ENCODE measurements at places on chromosomes 7 and 10. TPM values are rescaled to one million over a fixed set of nuclear protein-coding genes. Genes with fewer than 3 reads are reported as not detected.

DNA sequence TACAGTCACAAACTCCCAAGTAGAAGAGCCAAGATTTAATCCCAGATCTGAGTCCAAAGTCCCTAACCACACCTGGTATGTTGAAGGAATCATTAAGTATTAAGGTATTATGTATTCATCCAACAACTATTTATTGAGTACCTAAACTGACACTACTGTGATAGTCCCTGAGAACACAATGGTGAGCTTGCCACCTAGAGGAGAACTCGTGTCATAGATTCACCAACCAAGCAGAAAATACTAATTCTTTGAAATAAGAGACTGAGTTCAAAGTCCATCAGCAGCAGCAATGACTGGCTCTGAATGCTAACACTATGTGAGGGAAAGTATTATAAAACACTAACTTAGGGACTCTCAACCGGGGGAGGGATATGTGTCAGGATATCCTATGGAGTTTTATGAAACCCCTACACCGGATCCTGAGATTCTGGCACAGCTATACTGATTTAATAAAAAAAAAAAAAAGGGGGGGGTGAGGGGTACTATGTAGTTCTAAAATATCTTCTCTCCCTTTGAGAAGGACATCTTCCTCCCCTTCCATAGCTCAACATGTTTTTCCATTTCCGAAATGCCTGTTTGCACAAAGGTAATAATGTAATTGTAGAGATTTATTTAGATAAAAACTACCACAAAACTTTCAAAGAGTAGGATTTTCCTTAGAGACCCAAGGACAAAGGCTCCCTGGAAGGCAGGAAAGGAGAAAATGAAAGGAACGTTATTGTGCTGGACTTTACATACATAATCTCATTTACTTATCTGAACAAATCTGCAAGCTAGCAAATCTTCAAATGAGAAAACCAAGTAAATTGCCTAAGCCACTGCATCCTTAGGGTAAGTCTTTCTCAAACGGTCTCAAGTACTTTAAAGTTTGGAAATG is 1.6 kb downstream of the NCOA4 start:
- H3K36me3 ChIP-seq: no peaks in the 10 kb centered on the region
- peak overlapping the region; percentile 70 for H3K4me3 ChIP-seq
- H3K4me1 ChIP-seq: peaks cover 25% of the 10 kb centered on the region
- DNase-seq: no peak

GRCh38 chr7:92402920-92403759 is 44.1 kb upstream of the GATAD1 start:
- H3K4me1 ChIP-seq: no peaks in the 10 kb centered on the region
- H3K4me3 ChIP-seq: no peak overlapping the region

GRCh38 chr7:108046952-108047506 is 44.1 kb upstream of the LAMB1 start:
- no peak overlapping the region for H3K4me3 ChIP-seq
- H3K27me3 ChIP-seq: no peaks in the 10 kb centered on the region
- no peaks in the 10 kb centered on the region for H3K4me1 ChIP-seq
- H3K27ac ChIP-seq: no peak overlapping the region
- H3K36me3 ChIP-seq: no peaks in the 10 kb centered on the region

Gene LRIT1
- not detected for total RNA-seq

Gene PLXNA4
- total RNA-seq: 27.1 TPM

Gene ADAMTS14
- total RNA-seq: 0.32 TPM

DNA sequence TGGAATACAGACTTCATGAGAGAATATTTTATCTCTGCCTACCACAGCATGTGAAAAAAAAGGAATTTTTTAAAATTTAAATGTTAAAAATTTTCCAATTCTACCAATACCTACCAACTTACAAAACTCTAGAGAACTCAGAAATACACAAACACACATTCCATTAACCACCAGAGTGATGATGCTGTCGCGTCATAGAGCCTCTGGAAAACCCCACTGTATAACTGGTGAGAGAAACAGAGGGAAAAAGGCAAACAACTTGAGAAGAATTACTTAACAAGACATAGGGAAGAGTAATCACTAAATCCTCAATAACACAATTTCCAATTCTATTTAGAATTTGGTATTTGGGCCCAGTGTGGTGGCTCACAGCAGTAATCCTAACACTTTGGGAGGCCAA is 6.2 kb upstream of the SPOCK2 start:
- H3K4me3 ChIP-seq: no peak overlapping the region
- no peak overlapping the region for H3K27ac ChIP-seq
- no peaks in the 10 kb centered on the region for H3K4me1 ChIP-seq
- H3K36me3 ChIP-seq: peaks cover 7% of the 10 kb centered on the region
- no peak for DNase-seq
- H3K27me3 ChIP-seq: no peaks in the 10 kb centered on the region

Gene DLX6
- not detected for total RNA-seq
